ENCODE measurements at places on chromosomes 2 and 18.
A peak's percentile ranks its signal among the peaks of the same experiment; 100 is the strongest.

DNA sequence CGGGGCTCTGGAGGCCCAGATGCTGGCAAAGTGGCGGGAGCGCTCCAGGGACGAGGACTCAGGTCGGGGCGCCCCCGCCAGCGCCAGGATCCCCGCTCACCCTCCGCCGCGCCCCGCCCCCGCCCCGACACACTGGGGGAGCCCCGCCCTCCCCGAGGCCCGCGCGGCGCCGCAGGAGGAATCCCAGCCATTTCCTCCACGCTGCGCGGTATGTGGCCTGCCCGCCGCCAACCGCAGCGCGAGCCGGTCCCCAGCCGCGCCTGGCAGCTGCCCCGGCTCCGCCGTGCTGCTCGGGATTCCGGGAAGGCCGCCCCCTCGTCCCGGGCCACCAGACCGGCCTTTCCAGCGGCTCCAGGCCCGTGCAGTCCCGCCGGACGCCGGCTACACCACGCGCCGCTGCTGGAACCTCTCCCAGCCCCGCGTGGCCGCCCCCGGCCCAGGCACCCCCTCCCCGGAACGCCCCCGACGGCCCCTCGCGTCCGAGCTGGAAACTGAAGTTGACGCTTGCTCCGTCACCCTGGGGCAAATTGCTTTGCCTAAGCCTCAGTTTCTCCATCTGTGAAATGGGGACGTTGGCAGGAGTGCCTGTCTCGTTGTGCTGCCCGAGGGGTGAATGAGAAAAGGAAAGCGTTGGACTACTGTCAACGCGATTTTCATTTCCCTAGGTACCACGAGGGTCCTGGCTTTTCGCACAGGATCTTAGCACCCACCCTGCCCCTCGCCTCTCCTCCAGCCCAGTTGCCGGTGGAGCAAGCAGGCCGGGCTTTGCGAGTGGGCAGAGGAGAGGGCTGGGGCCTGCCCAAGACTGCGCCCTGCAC, 53.6 kb downstream of the PKDCC start:
- DNase-seq, result peak; percentile 95

DNA sequence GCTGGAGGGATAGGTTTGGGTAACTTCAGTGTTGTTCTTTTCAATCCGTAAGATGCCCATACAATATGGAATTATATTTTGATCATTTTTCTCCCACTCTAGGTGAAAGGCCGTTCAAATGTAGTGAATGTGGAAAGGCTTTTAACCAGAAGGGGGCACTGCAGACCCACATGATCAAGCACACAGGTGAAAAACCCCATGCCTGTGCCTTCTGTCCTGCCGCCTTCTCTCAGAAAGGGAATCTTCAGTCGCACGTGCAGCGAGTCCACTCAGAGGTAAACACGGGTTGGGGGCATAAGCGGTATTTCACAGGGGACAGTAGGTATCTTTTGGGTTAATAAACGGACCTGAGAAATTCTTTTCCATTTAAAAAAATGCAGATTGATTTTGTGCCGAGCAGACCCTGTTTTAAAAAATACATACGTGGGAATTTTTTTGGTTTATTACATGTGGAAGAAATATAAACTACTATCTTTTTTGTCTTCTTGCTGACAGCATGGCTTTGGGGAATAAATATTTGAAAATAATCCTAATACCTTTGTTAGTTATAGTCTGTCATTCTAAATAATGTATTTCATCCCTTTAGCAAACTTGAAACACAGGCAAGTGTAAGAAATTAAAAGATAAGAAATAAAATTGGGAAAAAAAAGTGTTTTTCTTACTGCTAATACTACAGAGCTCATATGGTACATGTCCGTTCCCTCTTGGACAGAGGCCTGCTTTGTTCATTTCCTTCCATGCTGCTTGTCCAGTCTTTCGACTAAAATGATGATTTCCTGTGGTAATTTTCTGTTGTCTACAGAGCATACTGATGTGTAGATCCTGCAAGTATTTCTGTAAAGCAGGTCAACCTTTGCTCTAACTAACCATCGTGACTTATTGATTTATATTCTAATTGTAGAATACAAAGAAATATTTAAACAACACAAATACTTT, 53.3 kb downstream of the ZNF236 start:
- DNase-seq, result peak; percentile 16

GRCh38 chr18:11785444-11786055, 65.7 kb upstream of the CHMP1B start:
- no peak for DNase-seq

DNA sequence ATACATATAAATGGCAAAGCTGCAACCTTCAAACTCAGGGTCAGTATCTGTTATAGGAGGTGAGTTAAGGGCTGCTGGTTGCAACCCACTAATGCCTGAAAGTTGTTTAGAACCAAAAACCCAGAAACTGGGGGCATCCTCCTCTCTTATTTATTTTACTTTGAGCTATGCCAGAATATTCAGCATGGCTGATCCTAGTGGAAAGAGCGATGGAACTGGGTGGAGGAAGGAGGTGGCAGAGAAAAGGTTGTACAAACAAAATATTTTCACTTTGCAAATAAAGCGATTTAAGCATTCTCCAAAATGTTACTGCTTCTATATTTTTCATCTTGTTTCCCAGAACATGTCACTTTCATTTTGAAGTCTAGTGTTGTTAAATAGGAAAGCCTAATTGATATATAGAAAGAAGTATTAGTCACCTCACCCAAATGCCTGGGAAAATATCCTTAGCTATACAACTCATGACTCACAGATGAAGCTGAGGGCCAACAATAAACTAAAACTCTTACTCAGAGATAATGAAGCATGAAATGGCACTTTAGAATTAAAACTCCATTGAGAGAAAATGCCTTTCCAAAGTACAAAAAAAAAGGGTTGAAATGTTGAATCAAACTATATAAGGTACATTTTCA, 251.4 kb upstream of the UBE2E3 start:
- DNase-seq, result no peak

DNA sequence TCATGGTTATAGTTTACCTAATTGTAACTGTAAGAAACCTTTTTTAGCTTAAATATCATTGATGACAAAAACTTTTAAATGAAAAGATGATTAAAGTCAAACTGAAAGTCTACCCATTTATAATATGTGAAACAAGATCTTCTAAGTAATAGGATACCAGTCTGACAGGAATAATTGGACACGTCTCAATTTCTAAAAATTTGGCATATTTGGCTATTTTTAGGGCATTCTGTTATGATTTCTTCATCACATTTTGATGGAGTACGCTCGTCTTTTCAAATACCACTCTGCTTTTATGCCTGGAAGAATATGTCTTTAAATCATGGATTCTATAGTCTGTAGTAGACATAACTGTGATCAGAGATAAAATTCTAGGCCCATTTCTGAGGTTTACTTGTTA, 1.3 kb downstream of the R3HDM1 start:
- no peak for DNase-seq

- DNase-seq, result peak; percentile 71
Observed at GRCh38 chr2:40164736-40165508, 287.0 kb downstream of the SLC8A1 start.

- no peak for DNase-seq
Observed at GRCh38 chr2:122794100-122794499, 1038.6 kb downstream of the TSN start.

- DNase-seq, result peak; percentile 56
Observed at GRCh38 chr18:22391407-22392345, 26.0 kb downstream of the CTAGE1 start.

- no peak for DNase-seq
Observed at GRCh38 chr2:239400596-239401066, at the start of gene HDAC4. Gene HDAC4 (minus strand): TSS chr2:239401020. CDS start chr2:239352699, 48,321 bp downstream.

GRCh38 chr2:85823951-85824350, 64.8 kb downstream of the ST3GAL5 start:
- DNase-seq, result no peak

DNA sequence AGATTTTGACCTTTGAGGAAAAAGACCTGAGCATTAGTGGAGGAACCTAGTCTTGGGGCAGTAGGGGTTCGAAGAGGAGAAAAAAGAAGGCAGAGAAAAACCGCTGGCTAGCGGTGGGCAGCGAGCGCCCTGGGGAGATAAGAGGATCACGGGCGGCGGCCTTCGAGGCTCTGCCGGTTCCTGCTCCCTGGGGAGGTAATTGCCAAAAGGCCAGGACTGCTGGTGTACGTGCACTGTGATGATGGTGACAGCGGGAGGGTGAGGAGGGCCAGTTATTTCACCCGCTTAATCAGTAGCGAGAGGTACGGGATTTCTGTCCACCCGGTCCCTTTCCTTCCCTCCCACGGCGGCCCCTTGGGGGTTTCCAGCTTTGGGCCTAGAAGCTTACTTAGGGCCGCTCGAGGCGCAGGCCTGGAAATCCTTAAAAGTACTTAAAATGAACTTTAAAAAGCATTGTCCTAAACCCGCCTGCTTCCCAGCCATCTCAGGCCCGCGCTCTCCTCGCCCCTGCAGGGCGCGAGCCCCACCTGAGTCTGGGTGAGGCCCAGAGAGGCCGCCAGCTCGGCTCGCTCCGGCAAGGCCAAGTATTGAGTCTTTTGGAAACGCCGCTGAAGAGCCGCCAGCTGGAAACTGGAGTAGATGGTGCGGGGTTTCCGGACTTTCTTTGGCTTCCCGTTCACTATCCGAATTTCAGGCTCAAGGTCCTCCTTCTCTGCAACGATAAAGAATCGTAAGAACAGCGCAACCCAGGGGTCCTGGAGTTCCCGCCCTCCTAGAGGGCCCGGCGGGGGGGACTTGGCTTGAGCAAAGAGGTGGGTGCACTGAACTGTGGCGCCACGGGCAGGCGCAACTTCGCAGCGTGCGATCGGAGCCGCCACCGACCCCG, 1.5 kb downstream of the DLX2 start:
- DNase-seq, result no peak

DNA sequence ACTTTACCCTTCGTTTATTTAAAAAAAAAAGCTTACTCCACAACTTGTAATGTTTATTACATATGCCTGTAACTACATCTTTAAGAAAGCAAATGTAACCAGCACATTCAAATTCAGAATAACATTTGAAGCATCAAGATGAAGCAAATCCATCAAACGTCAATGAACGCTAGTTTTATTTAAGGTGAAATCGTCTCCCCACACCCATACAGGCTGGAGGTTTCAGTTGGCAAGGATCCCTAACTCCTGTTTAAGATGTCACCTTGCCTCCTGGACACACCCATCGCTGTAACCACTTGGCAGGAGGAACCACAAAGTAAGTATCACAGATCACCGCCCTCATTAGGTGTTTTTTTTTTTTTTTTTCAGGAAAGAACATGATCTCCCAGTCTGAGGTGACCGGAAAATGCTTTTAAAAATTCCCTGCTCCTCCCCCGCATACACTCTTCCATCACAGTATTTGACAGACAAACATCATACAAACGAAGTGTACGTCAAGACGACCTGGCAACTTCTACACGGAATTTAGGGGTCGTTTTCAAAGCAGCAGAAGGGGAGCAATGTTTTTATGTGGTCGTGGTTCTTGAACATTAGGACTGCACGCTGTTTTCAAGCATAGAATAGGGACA, 19.7 kb upstream of the STPG4 start:
- no peak for DNase-seq

DNA sequence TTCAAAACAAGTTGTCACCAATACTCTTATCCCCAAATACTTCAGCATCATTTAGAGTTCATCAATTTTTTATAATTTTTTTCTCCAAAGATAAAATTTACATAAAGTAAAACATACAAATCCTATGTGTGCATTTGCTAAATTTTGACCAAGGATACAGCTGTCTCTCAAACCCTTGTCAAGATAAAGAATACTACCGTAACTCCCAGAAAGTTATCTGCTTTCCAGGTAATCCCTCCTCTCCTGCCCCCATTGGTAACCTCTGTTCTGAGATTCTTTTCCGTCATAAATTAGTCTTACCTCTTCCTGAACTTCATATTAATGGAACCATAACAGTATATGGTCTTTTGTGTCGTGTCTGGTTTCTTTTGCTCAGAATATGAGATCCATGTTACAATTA, 49.2 kb downstream of the BCL2L11 start:
- no peak for DNase-seq

DNA sequence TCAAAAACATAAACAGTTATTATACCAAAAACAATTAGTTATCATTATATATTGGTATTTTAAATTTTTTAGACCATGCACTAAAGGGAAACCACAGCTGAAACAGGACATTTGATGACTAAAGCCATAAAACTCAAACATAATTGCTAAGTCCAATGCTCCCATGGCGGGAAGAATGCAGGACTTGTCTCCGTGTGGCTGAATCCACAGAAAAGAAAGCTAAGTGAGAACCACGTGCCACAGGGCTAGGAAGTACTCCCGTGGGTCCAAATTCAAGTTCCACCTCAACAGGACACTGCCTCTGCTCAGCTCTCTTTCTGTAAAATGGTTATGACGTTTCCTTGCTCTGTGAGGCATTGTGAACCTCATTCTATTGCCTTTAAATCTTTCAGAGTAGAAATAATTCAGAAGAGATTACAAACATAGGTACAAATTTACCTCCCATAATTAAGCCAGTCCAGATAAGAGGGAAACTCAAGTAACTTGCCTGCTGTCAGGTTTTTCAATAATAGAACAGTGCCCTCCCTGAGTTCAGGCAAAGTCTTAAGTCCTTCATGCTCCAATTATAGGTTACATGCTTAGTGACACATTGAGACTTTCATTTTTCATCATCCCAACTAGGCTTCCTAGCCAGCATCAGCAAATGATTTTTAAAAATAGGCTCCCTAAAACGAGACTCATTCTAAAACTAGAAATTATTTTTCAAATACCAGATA, 36.7 kb downstream of the FTCDNL1 start:
- no peak for DNase-seq

DNA sequence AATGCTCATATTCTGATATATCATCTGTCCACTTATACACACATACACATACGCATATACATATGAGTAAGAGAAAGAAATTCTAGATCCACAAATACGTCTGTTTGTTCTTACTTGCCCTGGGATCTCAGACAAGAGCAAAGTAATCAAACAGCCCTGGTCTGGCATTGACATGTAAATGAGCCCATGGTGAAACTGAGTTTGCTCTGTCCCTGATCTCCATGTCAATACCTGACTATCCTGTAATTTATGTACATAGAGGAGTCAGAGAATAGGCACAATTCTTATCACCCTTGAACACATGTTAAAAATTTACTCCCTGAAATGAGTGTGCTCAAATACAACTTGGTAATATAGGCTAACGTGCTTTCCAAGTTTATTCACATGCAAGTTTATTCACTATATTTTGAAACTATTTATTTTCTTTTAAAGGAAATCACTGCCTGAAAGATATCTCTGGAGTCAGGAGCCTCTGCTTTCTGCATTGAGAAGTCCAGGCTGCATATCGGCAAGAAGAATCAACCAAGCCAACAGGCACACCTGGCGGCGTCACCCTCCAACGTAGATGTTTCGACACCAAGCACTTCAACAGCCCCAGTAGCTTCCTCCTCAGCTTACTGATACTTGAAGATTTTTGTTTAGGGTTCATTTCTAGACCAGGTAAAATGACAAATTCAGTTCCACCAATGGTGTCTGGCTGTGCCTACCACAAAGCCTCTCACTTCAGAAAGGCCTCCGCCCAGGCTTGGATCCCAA, 100.6 kb downstream of the CMPK2 start:
- DNase-seq, result no peak

DNA sequence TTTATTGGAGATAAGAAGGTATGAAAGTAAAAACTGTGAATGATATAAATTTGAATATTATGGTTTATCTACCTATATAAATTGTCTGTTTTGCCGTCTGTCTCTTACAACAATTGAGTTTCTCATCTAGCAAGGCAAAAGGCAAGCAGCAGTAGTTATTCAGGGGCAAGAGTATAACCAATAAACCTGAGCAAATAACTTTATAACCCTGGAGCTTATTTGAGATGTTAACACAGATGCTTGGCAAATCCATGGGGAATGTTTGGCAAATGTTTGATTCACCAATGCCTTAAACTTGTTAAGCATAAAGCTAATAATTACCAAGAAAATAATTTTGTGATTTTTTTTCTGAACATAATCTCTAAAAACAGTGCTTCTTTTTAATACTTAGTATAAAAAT, 9.9 kb upstream of the EPHA4 start:
- DNase-seq, result no peak

Data from left lung (tissue), 14 donors.